ENCODE measurements at places on chromosomes 11 and 22.
A peak's percentile ranks its signal among the peaks of the same experiment; 100 is the strongest.

- no peak for DNase-seq
Observed at GRCh38 chr11:19200410-19201201, 1.2 kb downstream of the CSRP3 start.

DNA sequence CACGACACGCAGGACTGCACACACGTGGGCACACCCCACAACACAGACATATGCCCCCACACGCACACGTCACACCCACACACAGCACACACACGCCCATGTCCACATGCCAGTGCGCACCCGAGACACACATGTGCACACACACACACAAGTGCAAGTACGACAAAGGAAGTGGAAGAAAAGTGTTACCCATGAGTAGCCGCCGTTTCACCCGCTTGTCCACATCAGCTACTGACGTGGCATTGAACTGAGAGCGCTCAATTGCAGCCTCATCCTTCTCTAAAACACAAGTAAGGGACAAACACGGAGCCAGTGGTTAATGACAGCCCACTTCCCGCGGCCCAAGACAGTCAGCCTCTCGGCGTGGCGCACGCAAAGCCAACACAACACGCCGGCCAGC lies 68.4 kb upstream of the TTLL12 start:
- DNase-seq = no peak

DNA sequence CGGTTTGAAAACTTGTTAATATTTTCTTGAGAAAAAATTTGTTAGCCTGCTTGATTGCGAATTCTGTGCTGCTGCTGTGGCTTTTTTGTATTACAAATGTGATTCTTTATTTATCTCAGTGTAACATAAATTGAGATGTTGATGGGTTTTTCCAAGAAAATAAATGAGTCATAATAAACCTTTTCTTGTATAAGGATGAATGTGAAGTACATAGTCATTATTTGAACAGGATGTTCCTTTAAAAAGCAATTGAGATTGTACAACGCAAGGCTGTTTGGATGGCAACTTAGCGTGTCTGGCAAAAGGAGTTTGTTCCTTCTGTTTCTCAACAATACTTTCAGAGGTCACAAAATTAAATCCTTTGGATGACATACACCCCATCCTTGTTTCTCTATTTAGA lies 24.6 kb upstream of the CARD18 start:
- no peak for DNase-seq

- DNase-seq = no peak
Observed at GRCh38 chr11:45879803-45880686, 5.4 kb upstream of the MAPK8IP1 start.

- DNase-seq = no peak
Observed at GRCh38 chr11:18135308-18135707, 2.9 kb downstream of the MRGPRX3 start.

DNA sequence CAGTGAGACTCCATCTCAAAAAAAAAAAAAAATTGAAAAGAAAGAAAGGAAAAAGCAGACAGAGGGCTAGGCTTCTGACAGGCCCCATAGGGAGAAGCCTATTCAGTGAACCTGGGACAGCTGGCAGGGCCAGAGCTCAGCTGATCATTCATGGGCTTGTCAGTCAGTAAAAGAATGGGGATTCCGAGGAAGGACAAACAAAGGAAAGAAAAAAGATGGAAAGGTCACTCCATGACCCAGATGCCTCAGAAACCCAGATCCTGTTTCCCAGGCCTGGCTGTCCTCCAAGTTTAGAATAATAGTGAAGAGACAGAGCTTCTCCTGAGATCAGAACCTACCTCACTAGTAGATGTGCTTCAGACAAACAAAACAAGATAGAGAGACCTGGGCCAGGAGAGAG lies 34.3 kb upstream of the ASPHD2 start:
- DNase-seq = no peak

- DNase-seq = no peak
Observed at GRCh38 chr22:30392661-30393321, 4.0 kb upstream of the SEC14L2 start.

DNA sequence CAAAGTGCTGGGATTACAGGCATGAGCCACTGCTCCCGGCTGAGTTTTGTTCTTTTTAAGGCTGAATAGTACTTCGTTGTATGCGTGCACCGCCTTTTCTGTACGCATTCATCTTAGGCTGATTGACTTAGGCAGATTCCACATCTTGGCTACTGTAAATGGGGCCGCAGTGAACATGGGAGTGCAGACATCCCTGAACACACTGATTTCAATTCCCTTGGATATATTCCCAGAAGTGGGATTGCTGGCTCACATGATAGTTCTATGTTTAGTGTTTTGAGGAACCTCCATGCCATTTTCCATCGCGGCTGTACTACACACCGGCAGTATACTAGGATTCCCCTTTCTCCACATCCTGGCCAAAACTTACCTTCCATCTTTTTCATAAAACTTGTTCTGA lies 10.4 kb upstream of the ZNF74 start:
- no peak for DNase-seq

DNA sequence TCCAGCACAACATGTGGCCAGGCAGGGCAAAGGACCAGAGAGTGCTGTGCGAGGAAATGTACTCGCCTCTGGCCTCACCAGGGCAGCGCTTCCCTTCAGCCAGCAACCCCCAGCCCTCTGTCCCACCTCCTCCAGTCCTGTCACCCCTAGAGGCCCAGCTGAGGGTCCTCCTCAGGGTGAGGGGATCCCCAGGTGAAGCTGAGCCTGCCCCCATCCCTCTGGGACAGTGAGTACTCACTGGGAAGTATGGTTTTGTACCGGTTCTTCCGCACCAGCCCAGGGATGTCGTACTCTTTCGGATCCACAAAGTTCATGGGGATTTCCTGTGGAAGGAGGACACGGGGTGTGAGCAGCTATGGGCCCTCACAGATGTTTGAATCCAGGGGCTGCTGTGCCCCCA lies 11.7 kb upstream of the IGSF22 start:
- DNase-seq = no peak

- no peak for DNase-seq
Observed at GRCh38 chr11:7436657-7437056, 48.6 kb upstream of the OLFML1 start.

DNA sequence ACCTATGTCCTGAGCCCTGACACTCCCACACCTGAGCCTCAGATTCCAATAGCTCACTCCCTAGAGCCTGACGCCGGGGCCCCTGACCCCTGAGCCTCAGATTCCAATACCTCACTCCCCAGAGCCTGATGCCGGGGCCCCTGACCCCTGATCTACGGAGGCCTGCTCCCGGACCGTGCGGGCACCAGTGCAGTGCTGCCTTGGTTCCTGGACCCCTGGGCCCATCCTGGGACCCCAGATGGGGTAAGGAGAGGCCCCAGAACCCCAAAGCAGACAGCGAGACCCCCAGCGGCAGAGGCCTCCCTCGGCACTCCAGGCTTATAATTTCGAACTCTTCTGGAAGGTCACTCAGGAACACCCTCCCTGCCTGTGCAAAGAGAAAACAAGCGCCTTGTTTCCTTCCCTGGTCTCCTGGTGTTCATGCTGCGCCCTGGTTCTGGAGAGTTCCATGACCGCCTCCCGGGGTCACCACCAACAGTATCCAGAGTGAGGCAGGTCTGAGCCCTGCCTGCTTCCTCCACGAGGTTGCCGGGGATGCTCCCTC lies 7.5 kb downstream of the SUSD2 start:
- no peak for DNase-seq

- DNase-seq = no peak
Observed at GRCh38 chr22:20741634-20742581, 32.0 kb upstream of the SERPIND1 start.

GRCh38 chr11:20367313-20367948 lies 3.9 kb downstream of the HTATIP2 start:
- peak; percentile 40 for DNase-seq

- no peak for DNase-seq
Observed at GRCh38 chr11:17354601-17354991, 3.0 kb downstream of the NCR3LG1 start.

- DNase-seq = no peak
Observed at GRCh38 chr22:24450610-24451009, 23.2 kb downstream of the ADORA2A start.

- no peak for DNase-seq
Observed at GRCh38 chr11:20634044-20634443, 34.6 kb downstream of the SLC6A5 start.

GRCh38 chr11:48169717-48170116 lies 46.9 kb upstream of the OR4B1 start:
- DNase-seq = no peak

Measured in AG09319 (cell line).